ENCODE measurements at places on chromosomes 7 and 10.

DNA sequence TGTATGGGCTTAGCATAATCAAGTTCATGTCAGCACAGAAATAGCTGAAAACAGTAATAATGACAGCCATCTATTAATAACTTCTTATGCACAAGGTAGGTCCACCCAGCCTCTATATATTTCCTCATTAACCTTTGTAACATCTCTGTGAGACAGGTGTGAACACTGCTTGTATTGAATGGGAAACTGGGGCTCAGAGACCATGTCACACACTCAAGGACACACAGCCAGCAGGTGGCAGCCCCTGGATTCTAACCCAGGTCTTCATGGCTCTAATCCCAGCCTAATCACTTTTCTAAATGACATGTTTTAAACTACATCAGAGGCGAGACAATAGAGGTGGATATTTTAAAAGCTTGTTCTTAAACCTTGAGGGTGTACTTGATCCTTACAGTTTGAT lies 591.4 kb downstream of the PARD3 start:
- no peak for DNase-seq

DNA sequence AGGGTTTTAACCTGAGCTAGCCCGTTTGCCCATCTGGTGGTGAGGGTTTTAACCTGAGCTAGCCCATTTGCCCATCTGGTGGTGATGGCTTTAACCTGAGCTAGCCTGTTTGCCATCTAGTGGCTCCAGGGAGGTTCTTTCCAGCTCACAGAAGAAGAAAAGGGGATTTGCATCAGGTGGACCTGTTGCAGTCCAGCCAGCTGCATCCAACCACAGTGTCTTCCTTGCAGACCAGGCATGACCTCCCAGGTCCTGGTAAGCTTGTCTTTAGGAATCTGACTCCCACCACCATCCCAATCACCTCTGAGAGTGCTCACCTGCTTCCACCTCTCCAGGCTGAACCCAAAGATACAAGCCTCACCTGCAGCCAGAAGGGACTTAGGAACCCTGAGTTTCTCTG lies 62.4 kb upstream of the EMX2 start:
- no peak for DNase-seq

DNA sequence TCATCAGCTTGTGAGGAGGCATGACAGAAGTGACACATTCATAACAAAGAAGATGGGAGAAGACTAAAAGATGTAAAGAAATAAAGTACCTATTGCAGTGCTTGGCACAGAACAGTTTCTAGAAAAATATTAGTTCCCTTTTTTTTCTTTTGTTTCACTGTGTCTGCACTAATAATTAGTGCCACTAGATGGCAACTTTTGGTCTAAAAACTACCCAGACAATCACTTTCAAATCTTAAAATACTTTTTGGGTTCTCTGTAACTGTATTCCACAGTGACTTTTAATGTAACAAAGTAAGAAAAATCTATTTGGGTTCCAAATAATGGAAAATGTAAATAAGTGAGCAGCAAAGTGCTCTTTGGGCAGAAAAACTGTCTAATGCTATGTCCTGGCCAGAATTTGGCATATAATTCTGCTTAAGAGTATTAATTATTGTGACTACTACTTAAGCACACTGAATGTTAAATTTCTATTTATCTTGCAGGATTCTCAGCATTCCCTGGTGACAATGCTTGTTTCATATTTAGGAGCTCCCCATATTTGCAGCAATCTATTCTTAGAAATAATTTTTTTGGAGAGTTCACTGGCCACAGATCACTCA lies 134.8 kb upstream of the KIF5B start:
- DNase-seq, result no peak

DNA sequence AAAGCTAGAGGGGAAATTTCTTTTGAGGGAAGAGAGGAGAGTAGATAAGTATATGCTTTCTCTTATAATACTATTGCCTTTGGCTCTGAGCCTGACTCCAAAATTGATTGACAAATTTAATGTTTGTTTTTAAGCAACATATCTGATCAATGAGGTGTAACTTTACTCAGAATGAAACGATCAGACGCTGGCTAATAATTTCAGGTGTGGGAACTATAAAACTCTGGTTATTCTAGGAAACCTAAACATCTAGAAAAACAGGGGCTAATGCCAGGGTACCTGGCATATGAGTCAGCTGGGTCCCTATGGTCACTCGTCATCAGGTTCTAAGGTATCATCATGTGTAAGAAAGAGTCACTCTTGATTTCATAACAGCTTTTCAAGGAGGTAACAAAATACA lies 139.7 kb downstream of the ATE1 start:
- no peak for DNase-seq

DNA sequence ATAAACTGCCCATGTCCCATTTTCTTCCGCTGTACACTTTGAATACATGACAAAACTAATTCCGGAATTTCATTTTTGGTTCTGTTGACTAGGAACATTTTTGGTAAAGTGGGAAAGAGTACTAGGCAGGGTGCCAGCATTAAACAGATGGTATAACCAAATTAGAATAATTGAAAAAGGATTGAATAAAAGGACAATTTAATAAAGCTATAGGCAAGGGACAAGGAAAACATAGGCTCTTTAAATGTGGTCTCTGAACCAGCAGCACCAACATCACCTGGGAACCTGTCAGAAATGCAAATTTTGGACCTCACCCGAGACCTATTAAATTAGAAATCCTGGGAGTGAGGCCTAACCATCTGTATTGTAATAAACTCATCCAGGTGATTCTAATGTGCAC lies 376.9 kb downstream of the LRRTM3 start:
- no peak for DNase-seq

- DNase-seq, result no peak
Measured at GRCh38 chr10:75209086-75209920, 1.3 kb upstream of the VDAC2 start.

All from T-helper 22 cell (primary cell).